ENCODE measurements at places on chromosomes 6 and 20. TPM values are rescaled to one million over a fixed set of nuclear protein-coding genes. Genes with fewer than 3 reads are reported as not detected.

- H3K27ac ChIP-seq, result no peak overlapping the region
- no peaks in the 10 kb centered on the region for H3K27me3 ChIP-seq
- no peak overlapping the region for H3K4me3 ChIP-seq
- DNase-seq, result no peak
Measured at GRCh38 chr20:48169650-48170225, 384.5 kb upstream of the SULF2 start.

GRCh38 chr20:45413479-45413878 lies 2.5 kb upstream of the PIGT start:
- H3K27me3 ChIP-seq, result no peaks in the 10 kb centered on the region

DNA sequence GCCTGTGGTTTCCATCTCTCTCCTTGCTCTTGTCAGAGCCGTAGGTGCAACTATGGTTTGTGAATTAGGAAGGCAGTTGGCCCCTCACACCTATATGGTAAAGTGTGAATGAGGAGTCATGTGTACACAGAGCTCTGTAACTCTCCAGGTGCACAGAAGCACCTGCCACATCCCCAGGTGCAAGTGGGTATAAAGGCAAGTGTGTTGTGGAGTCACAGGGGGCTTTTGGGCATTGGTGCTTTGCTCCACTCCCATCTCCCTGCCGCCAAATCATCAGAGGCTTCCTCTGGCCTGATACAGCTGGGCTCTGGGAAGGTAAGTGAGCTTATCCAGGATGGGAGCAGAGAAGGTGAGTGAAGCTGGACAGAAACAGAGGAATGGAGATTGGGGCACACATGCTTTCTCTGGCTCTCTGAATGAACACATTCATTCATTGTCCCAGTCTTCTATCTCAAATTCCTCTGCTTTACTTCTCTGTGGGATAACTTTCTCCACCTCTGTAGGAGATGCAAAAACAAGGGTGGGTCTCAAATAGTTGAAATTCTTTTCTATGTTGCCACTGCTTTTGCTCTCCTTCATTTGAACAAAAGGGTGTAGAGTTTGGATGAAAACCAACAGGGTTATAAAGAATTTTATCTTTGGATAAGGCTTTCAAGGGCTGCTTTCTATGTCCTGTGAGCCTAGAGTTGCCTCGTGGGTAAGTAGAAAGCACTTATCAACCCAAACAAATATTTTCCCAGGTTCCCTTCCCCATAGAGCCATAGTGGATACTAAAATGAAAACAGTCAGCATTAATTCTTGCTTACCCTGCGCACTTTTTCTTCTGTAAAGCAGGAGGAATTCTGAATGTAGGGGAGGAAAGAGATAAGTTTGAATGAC lies 45.0 kb upstream of the RIPOR2 start:
- peaks cover 60% of the 10 kb centered on the region for H3K4me1 ChIP-seq
- DNase-seq, result peak; percentile 61
- no peak overlapping the region for H3K27ac ChIP-seq
- no peaks in the 10 kb centered on the region for H3K36me3 ChIP-seq

- DNase-seq, result no peak
- H3K27ac ChIP-seq, result peak overlapping the region; percentile 53
- H3K27me3 ChIP-seq, result no peaks in the 10 kb centered on the region
- H3K36me3 ChIP-seq, result no peaks in the 10 kb centered on the region
Measured at GRCh38 chr6:107735906-107736635, 88.0 kb downstream of the SCML4 start.

- no peak for DNase-seq
- no peaks in the 10 kb centered on the region for H3K36me3 ChIP-seq
Measured at GRCh38 chr20:31580706-31581105, 24.4 kb upstream of the ID1 start.

GRCh38 chr20:10863337-10864060 lies 189.7 kb upstream of the JAG1 start:
- H3K27me3 ChIP-seq, result no peaks in the 10 kb centered on the region
- no peak overlapping the region for H3K4me3 ChIP-seq
- H3K36me3 ChIP-seq, result no peaks in the 10 kb centered on the region
- no peaks in the 10 kb centered on the region for H3K4me1 ChIP-seq
- DNase-seq, result no peak

- no peaks in the 10 kb centered on the region for H3K27me3 ChIP-seq
- no peaks in the 10 kb centered on the region for H3K36me3 ChIP-seq
- H3K4me3 ChIP-seq, result no peak overlapping the region
- H3K27ac ChIP-seq, result no peak overlapping the region
- no peaks in the 10 kb centered on the region for H3K4me1 ChIP-seq
Measured at GRCh38 chr6:151680846-151681432, 126.5 kb upstream of the ESR1 start.

DNA sequence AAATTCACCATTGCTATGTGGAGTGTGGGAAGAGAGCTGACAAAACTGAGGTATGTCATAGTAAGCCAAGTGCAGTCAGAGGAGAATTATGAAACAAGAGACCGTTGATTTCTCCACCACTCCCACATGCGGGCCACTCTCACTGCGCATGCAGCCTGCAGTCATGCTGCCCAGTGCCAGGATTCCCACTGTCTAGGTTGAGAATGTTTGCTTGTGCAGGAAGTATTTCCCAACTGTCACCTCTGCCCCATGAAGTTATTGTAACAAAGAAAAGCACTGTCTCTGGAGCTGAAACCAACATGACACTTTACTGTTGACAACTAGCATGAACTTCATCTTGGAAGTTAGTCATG lies 18.7 kb upstream of the SFT2D1 start:
- no peak for DNase-seq
- no peak overlapping the region for H3K27ac ChIP-seq
- no peaks in the 10 kb centered on the region for H3K27me3 ChIP-seq
- no peaks in the 10 kb centered on the region for H3K4me1 ChIP-seq
- H3K4me3 ChIP-seq, result no peak overlapping the region

The C20orf202 gene
- 0.20 TPM for total RNA-seq

The KIZ gene
- 46.3 TPM for total RNA-seq

The RIPPLY2 gene
- not detected for total RNA-seq

The GLP1R gene
- not detected for total RNA-seq
